GM18507 (cell line): ENCODE measurements at places on chromosomes 16 and 17.

- DNase-seq: no peak
Measured at GRCh38 chr17:46063241-46063640, 64.2 kb downstream of the STH start.

- DNase-seq: no peak
Measured at GRCh38 chr17:70139449-70139993, 29.8 kb upstream of the KCNJ2 start.

DNA sequence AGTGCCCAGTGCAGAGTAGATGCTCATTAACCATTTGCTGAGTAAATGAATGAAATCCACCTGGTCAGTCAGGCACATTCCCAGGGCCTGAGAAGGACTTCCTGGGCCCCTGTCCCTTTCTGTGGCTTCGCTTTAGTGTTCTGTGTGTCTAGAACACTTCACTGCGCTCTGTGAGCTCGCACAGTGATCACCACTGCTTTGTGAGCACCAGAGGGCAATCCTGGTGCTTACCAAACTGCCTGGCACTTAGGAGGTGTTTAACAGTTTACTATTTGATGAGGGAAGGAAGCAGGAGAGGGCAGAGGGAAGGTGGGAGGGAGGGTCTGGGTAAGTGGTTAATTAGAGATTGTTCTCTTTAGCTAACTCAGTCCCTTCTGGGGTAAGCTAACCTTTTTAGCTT lies 26.2 kb downstream of the SALL1 start:
- no peak for DNase-seq

DNA sequence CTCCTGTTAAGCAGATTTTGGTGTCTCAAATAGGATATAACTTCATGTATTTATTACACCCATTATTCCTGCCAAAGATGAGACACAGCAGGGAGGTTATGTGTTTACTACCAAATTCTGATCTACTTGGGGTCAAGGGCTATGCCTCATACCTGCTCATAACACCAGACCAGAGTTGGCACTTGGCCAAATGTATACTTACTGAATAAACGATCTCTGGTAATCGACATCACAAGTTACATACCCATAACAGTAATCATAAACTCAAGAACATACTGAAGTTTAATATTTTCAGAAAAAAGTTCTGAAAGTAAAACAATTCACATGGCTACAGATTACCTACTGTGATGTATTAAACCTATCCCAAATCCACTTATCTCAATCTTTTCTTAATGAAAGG lies 2.9 kb downstream of the TMEM170A start:
- DNase-seq: no peak

DNA sequence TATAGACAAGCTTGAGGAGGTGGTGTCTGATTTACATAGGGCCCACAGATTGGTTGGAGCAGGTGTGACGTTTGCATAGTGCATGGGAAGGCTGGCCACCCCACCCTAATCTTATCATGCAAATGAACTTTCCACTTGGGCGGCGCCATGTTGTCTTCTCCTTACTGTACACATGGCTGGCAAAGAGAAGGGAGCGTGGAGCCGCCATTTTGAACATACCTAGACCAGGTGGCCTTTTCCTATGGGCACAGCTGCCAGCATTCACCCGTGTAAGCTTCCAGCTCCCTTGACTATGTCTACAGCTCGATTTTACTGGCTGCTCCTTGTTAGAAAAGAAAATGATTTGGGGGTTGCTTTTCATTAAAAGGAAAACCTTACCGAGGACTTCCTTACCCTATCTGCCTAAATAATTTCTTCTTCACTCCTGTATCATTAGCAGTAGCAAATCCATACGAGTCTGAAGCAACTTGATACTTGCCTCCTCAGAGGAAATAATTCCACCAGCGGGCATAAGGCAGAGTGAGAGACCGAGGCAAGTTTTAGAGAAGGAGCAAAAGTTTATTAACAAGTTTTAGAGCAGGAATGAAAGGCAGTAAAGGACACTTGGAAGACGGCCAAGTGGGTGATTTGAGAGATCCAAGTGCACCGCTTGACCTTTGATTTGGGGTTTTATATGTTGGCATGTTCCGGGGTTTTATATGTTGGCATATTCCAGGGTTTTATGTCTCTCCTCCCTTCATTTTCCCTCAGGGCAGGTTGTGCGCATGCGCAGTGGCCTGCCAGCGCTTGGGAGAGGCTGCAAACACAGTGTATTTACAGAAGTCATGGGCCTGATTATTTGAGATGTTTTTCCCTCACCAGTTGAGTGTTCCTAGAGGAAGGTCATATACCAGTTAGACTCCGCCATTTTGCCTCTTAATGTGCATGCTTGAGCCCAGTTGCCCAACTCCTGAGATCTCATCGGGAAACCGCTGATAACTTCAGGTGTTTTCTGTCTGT lies 65.7 kb downstream of the MARF1 start:
- no peak for DNase-seq

- DNase-seq: no peak
Measured at GRCh38 chr16:70465999-70466804, 11.8 kb downstream of the FCSK start.

DNA sequence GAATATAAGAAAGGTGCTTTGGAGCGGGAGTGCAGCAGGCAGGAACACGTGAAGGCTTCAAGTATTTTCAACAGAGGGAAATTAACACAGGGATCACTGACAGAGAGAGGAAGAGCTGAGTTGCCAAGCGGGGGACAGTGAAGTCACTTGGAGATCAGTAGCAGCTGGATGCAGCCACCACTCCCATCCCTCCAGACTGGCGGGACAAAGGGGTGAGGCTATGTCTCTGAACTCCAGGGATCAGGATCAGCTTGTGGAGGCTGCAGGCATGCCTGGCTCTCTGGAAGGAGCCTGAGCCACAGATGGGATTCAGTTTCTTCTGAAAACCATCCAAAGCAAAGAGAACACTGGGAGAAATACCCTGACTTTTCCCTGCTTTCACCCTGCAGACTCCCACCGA lies 113.7 kb upstream of the IRX3 start:
- DNase-seq: no peak

DNA sequence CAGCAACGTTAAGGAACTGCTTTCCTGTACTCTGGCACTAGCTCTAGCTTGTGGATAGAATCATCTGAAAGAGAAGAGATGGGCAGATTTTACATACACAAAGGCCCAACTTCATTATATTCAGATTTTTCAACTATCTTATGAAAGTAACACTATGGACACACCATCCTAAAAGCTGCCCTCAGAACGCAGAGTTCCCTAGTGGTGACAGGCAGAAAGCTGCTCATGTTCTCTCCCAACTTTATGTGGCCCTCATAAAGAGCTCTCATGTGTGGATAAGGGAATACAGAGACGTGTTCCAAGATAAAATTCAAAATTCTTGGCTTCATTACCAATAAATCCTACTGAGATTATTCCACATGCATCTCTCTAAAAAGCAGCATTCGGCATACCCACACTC lies 1.5 kb downstream of the CFAP20 start:
- DNase-seq: no peak

DNA sequence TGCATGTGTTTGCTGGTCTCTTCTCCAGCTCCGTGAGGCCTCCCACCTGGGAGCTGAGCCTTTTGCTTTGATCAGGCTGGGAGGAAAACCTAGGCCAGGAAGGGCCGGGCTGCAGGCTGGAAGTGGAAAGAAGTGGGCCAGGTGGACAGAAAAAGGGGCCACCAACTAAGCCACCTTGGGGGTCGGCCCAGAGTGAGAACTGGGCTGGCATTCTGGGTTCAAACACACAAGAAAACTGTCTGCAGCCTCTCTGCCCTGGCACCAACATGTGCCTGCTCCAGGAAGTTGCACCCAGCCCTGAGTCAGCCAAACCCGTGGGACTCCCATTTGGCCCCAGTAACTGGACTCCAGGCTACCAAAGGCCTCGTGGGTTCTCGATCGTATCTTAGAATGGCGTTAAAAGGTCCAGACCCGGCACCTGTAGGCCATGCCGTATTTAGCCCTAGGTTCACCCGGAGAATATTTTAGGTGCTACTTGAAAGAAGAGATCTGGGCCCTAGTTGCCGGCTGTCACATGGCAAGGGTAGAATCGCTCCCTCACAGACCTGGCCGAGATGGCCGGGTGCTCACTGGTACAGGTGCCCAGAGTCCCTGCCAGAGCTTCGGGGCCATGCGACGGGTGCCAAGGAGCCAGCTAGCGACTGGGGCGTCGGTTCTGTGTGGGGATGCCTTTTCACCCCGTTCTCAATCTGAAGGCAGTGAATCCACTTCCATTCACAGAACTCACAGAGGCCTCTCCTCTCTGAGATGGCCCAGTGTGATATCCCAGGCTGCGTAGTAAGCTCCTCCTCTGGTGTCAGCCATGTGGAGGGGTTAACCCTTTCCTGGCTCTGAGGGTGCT lies 236.6 kb downstream of the MRTFB start:
- no peak for DNase-seq

GRCh38 chr17:77253611-77254051 lies 112.9 kb downstream of the SEC14L1 start:
- DNase-seq: no peak
